ENCODE measurements at places on chromosomes 13 and 19.
A peak's percentile ranks its signal among the peaks of the same experiment; 100 is the strongest.

DNA sequence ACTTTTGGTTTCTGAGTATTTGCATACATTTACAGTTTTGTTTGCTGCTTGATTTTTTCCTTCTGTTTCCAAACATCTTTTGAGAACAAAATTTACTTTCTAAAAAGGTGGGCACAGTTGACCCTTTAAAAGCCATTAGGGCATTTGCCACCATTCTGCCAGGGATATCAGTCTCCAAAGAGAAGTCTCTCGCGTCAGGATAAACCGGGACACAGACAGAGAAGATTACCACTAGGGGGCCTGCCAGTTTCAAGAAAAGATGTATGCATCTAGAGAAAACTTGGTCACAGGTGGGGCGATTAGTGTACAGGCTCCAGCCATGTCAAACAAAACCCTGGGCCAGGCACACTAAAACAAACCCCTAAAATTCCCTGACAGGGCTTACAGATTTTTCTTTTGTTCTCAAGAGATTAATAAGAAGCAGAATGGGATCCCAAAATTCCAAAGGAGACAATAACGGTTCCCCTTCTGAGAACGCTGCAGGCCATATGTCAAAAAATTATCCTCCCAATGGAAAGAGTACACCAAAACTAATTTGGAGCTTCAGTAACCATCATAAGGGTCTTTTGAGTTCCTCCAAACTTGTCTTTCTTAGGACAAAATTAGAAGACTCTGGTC lies 10.7 kb upstream of the PABPC3 start:
- no peak for DNase-seq

DNA sequence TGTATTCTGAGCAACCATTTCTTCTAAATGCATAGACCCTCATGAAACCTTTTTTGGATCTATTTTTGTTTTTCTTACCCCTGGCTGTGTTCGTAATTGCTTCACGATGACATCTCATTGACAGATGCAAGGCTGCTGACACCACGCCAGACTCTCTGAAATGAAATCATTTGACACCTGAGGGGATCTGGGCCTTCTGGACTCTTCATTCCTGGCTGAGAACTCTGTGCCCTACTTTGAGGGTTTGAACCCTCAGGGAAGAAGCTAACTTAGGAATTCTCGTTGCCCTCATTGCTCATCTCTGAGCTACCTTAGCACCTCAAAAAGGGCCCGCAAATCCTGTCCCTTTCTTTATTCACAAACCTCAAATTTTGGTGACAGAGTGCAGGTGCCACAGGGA lies 40.5 kb upstream of the NBEA start:
- DNase-seq: no peak

GRCh38 chr13:35818633-35819067 lies 312.5 kb downstream of the DCLK1 start:
- no peak for DNase-seq

DNA sequence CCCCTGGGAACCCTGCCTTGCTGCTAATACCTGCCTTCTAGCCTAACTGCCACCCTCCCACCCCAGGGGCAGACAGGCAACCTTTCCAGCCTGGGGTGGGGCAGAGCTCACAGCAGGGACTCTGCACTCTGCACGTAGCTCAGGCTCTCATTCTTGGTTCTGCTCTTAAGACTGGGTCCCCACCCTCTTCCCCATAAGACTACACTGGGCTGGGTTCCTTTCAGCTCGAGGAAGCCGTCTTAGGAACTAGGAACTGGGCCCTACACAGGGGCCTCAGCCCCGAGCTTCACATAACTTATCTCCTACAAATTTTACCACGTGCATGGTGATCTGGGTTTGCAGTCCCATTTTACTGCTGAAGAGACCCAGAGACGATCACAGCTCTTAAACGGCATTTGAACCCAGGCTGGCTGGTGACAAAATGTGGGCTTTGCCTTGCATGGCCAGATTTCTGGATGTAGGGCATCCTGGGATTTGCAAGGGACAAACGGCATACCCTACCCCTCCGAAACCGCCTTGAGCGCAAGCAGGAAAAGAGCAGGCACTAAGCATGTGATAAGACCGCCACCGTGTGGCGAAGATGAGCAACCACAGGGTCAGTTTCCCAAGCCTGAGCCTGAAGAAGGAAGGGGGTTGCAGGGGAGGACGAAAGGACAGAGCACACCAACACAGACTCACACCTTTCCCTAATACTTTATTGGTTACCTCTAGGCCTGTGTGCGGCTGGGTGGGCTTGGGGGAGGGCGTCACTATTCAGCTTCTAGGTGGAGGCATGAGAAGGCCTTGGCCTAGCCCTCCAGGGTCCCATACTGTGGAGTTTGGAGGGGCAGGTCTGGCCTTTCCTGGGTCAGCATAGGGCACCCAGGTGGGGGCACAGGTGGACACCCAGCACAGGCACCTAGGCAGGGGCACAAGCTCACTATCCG lies 5.1 kb downstream of the JUNB start:
- no peak for DNase-seq

DNA sequence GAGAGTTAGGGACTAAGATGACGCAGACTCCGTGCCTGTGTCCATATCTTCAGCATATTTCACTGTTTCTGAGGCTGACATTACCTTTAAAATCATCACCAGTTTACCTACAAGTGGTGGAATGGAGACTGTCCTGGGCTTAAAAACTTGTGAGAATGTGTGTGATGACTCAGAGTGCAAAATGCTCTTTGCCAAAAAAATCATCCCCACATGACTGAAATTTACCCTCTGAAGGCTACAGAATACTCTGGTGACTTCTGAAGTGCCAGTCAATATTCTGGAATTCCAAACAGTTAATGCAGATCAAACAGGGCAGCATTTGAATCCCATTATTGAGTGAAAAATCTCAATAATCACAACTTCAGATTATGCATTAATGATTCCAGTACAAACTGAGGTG lies 901.4 kb downstream of the EFNB2 start:
- DNase-seq: no peak

DNA sequence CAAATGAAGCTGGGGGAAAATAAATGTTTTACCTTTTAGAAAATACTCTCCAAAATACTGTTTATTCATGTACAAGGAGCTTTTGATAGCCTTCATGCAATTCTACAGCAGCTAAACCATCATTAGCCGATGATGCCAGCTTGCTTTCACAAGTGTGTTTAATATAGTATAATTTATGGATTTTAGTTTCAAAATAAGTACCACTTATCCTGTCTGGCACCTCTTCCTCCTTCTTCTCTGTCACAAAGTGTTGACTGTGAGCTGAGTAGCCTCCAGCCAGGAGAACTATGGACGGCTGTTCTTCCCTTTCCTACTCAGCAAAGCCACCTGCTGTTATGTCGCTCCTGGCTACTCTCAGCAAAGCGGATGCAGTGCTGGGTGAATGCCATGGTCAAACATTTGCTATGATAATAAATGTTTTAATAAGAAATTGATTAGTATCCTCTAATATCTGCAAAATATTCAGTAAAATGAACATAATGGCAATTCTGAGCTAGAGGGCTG lies 238.2 kb downstream of the LIG4 start:
- no peak for DNase-seq

- DNase-seq: peak; percentile 32
Measured at GRCh38 chr13:111153977-111154332, 38.8 kb downstream of the ARHGEF7 start.

DNA sequence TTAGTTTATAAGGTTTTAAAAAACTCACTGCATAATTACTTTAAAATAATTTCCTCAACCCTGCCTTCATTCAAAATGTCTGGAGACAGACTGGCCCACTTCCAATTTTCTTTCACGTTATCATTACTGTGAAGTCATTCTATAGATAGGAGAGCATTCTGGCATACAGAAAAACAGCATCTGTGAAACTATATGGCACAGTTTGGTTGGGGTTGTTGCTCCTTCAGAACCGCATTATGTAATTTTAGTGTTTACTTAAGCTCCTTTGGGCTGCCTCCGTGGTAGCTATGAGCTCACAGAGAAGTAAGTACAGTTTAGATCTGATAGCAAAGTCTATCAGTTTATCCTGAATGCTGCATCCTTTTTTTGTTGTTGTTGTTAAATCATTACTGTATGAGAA lies 104.3 kb downstream of the KCNRG start:
- DNase-seq: no peak

- DNase-seq: no peak
Measured at GRCh38 chr19:31841755-31842154, 492.5 kb upstream of the TSHZ3 start.

GRCh38 chr19:4393947-4394590 lies 6.3 kb downstream of the SH3GL1 start:
- DNase-seq: no peak

DNA sequence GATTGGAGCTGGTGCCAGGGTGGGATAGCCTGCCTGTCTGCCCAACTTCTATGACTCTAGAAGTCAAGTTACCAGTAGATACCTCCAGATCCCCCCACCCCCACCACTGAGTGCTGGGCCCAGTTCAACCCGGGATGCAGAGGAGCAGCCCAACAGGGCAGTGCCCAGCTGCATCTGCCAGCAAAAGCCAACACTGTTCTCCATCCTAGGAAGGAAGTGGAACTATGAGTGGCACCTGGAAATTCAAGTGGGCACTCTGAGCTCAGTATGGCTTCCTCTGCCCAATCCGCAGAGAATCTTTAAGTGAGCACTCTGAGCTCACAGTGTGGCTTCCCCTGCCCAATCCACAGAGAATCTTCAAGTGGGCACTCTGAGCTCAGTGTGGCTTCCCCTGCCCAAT lies 14.2 kb downstream of the TUBGCP3 start:
- no peak for DNase-seq

DNA sequence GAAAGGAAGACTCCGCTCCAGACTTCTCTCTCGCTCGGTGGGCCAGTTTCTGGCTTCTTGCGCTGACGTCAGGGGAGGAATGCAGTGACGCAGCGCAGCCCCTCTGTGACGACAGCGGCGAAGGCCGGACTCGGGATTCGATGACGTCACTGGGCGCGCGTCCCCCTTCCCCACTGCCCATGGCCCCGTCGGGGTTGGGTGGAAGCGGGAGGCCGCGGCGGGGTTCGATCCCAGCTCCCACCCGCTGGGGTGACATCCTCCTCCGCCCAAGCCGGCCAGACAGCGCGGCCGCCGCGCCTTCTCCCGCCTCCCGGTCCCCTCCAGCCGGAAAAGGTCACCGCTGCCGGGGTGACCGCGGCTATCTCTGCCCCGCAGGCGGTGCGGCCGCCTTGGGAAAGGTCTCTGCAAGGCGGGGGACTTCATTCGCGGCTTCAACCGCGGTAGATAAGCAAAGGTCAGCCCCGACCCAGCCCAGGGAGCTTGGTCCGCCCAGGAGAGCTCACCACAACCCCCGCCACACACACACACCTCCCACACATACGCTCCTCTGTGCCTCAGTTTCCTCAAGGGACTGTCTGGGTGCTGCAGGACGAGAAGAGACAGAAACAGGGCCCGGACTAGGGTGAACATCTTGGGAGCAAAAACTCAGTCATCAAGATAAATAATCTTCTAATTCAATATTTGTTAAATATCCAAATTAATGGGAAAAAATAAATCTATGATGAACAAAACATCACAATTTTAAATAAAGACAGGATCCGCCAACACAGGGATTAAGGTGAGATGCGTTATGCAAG lies 844 bp upstream of the RFX1 start:
- no peak for DNase-seq

DNA sequence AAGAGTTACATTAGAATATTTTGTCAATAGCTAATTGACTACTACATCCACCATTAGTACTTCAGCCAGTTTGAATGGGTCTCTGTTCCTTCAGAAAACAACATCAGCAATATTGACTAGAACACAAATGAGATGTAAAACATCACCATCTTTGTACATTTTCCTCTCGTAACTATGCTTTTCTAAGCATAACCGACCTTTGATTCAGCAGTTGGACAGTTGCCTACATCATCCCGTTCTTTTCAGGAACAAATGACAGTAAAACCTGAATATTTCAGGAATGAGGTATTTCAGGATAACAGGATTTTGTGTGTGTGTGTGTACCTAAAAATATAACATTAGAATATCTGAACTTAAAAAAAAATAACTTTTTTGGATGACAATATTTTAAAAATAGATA lies 60.9 kb downstream of the STARD13 start:
- no peak for DNase-seq

DNA sequence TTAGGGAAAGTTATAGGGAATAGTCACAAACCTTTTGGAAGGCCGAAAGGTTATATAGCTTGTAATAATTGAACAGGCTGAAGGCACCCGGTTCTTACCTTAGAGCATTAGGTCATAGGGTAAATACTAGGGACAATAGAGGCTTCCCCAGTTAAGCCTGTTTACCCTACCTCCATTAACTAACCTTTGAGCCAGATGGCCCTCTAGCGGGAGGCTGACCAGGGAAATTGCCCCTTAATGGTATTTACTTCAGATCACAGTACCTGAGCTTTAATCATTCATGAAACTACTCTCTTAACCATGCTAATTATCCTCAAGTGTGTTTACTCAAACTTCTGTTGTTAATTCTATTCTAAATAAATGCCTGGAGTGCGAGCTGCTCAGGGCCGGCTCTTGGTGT lies 20.4 kb upstream of the ZNF83 start:
- no peak for DNase-seq

DNA sequence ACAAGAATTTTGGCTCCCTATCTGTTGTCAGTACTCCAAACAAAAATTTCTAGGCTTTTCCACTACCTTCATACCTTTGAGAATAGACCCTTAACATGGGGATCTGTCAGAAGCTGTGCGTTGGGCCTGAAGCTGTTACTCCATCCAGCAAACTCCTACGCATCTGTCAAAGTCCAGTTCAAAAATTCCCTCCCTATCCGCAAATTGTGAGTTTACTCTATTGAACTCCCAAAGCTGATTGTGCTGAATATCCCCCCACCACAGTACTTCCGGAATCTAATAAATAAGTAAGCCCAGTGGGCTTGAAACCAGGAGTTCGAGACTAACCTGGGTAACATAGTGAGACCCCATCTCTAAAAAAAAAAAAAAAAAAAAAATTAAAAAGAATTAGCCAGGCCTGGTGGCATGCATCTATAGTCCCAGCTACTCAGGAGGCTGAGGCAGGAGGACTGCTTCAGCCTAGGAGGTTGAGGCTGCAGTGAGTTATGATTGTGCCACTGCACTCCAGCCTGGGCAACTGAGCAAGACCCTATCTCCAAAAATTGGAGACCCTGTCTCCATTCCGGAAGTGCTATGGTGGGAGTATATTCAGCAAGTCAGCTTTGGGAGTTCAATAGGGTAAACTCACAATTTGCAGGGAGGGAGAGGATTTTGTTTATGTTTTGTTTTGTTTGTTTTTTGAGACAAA lies 930 bp upstream of the FBN3 start:
- no peak for DNase-seq

DNA sequence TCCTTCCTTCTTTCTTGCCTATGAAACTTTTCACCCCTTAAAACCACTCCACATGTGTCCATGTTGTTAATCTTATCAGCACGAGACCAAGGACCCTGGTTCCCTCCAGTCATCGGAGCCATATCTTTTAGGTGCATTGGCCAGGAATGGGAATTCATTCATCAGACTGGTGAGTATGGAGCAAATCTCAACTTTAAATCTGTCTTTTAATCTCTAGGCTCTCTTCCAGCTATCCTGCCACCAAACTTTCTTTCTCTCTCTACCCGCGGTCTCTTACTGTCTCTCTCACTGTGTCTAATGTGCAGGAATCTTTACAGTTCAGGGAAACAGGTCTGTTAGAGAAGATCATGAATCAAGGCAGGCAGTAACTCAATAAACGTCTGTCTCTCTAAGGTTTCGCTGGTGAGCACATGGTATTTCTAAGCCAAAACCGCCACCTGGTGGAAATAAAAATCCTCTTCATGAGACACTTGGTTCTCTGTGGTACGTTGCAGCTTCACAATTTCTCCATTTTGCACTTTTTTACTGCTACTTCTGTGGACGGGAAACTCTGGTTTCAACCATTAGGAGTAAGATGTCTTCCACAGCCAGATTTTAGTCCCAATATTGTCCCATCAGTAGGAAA lies 16.1 kb downstream of the LGALS16 start:
- DNase-seq: peak; percentile 9

GRCh38 chr19:16088351-16089009 lies 12.2 kb downstream of the TPM4 start:
- no peak for DNase-seq
